ENCODE measurements at places on chromosomes 12 and 14. TPM values are rescaled to one million over a fixed set of nuclear protein-coding genes. Genes with fewer than 3 reads are reported as not detected.

DNA sequence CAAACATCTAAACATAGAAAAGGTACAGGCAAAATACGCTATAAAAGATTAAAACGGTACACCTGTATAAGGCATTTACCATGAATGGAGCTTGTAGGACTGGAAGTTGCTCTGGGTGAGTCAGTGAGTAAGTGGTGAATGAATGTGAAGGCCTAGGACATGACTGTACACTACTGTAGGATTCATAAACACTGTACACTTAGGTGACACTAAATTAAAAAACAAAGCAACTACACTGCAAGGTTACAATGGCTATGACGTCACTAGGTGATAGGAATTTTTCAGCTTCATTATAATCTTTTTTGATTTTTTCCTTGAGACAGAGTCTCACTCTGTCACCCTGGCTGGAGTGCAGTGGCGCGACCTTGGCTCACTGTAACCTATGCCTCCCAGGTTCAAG is 269.2 kb downstream of the KSR2 start:
- no peaks in the 10 kb centered on the region for H3K27me3 ChIP-seq
- H3K27ac ChIP-seq = no peak overlapping the region
- no peak overlapping the region for H3K4me3 ChIP-seq
- no peak for DNase-seq
- no peaks in the 10 kb centered on the region for H3K4me1 ChIP-seq
- no peaks in the 10 kb centered on the region for H3K36me3 ChIP-seq

GRCh38 chr12:115683240-115683780 is 594.2 kb downstream of the MED13L start:
- H3K4me1 ChIP-seq = no peaks in the 10 kb centered on the region
- H3K27me3 ChIP-seq = no peaks in the 10 kb centered on the region

DNA sequence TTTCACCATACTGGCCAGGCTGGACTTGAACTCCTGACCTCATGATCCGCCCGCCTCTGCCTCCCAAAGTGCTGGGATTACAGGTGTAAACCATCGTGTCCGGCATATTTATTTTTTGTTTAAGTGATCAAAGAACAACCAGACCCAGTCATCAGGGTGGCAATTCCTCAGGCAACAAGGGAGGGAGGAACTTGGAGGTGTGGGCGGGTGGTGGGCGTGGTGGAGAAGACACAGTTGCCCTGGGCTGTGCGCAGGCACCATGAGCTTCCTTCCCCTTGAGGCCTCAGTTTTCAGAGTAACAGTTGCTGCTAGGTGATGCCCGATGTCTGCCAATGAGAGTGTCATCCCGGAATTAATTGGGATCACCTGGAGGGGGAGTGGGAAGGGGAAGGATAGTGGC is 191.7 kb downstream of the ALG10 start:
- H3K27me3 ChIP-seq = no peaks in the 10 kb centered on the region
- no peaks in the 10 kb centered on the region for H3K4me1 ChIP-seq
- DNase-seq = no peak
- H3K4me3 ChIP-seq = no peak overlapping the region
- no peak overlapping the region for H3K27ac ChIP-seq

DNA sequence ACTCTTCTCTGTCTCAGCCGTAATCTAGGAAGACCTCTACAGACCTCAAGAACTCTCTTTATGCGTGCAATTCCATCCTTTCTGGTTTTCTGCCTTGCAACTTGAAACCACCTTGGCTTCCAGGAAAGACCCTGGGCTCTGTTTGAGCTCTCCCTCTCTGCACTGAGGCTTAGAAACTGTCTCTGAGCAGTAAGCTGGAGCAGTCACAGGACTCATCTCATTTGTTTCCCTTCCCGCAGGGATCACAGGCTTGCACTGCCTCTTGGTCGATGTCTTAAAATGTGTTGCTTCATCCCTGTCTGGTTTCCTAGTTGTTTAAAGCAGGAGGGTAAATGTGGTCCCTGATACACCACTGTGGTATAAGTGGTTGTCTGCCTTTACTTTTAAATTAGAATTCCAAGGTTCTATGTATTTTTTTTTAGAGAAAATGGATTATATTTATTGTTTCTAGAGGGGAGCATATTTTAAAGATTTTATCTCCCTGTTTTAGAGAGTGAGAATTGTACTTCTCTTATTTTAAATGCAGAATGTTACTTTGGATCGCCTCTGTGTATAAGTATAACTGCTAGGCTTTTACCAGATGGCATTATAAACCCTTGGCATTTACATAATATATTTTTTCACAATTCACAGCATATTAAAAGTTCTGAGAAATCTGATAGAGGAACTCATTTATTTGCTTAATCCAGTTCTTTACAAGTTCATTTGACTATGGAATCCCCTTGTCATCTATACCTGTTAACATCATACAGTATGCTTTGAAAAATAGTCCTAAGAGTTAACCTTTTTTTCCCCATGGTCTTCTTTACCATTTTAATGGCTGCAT is 26.4 kb downstream of the EID3 start:
- no peak for DNase-seq
- H3K27me3 ChIP-seq = no peaks in the 10 kb centered on the region
- no peak overlapping the region for H3K4me3 ChIP-seq
- peaks cover 10% of the 10 kb centered on the region for H3K36me3 ChIP-seq
- no peak overlapping the region for H3K27ac ChIP-seq

DNA sequence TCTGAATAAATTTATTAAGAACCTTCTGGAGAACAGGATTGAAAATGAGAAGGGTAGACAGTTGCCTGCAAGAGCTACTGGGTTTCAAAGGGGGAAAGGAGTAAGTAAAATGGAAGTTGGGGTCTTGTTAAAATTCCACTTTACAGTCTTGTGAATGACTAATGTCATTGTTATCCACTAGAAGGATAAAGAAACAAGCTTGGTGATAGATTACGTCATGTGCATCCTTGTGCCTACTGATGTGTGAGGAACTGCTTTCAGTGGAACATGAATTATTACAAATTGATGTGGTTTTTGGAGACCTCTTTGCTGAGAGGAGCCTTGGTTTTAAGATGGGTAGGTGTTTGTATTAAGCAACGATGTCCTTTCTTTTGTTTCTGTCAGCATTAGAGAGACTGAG is 272.5 kb upstream of the PRICKLE1 start:
- no peak overlapping the region for H3K27ac ChIP-seq
- no peaks in the 10 kb centered on the region for H3K36me3 ChIP-seq
- H3K4me3 ChIP-seq = no peak overlapping the region
- no peak for DNase-seq

DNA sequence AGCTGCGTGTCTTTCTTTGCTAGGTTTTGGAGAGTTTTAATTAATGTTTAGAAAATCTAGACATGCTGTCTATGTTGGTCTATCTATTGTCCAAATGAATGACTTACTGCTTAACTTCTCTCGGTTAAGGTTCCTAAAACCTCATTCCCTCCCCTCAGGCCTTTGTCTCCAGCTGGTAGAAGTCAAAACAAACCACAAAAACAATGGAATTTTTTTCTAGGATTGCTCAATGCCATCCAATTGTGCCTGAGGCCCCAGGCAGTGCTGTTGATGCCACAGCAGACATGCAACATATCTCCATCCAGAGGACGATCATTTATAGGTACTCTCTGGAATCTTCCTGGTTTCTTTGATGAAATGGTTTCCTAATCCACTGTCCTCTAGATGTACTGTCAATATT is 448.2 kb upstream of the TBX3 start:
- no peaks in the 10 kb centered on the region for H3K36me3 ChIP-seq
- no peak overlapping the region for H3K27ac ChIP-seq
- DNase-seq = no peak
- no peak overlapping the region for H3K4me3 ChIP-seq
- H3K27me3 ChIP-seq = no peaks in the 10 kb centered on the region
- no peaks in the 10 kb centered on the region for H3K4me1 ChIP-seq

DNA sequence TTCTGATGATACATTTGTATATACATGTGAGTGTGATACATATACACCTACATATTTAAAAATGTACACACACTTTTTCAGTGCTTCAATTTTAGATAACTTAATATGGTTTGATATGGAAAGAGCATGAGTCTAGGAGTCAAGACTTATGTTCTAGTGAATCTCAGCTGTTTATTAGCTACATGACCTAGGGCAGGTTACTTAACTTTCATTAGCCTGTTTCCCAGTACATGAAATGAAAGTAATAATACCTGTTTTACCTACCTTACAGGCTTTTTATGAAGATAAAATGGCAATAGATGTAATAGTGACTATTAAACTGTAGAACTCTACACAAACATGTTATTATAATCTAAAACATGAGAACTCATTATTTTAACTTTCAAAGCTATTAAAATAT is 39.5 kb downstream of the KIF21A start:
- H3K27ac ChIP-seq = no peak overlapping the region
- no peak overlapping the region for H3K4me3 ChIP-seq
- H3K36me3 ChIP-seq = no peaks in the 10 kb centered on the region
- H3K4me1 ChIP-seq = peaks cover 6% of the 10 kb centered on the region
- H3K27me3 ChIP-seq = no peaks in the 10 kb centered on the region

- H3K4me1 ChIP-seq = peaks cover 23% of the 10 kb centered on the region
- H3K27ac ChIP-seq = no peak overlapping the region
Observed at GRCh38 chr12:560691-561390, 101.1 kb downstream of the B4GALNT3 start.

- no peaks in the 10 kb centered on the region for H3K27me3 ChIP-seq
- H3K36me3 ChIP-seq = no peaks in the 10 kb centered on the region
- H3K4me1 ChIP-seq = no peaks in the 10 kb centered on the region
- no peak overlapping the region for H3K4me3 ChIP-seq
- no peak overlapping the region for H3K27ac ChIP-seq
Observed at GRCh38 chr14:72081137-72081536, 148.9 kb downstream of the RGS6 start.

GRCh38 chr14:103448097-103448496 is 62.9 kb downstream of the MARK3 start:
- H3K4me1 ChIP-seq = peaks cover 2% of the 10 kb centered on the region
- no peaks in the 10 kb centered on the region for H3K27me3 ChIP-seq
- no peak for DNase-seq
- H3K27ac ChIP-seq = no peak overlapping the region

- no peak overlapping the region for H3K27ac ChIP-seq
- no peak overlapping the region for H3K4me3 ChIP-seq
- H3K27me3 ChIP-seq = no peaks in the 10 kb centered on the region
- no peaks in the 10 kb centered on the region for H3K4me1 ChIP-seq
- H3K36me3 ChIP-seq = no peaks in the 10 kb centered on the region
- DNase-seq = no peak
Observed at GRCh38 chr12:119222222-119222951, 43.7 kb downstream of the HSPB8 start.

GRCh38 chr12:72230589-72230988 is 41.6 kb upstream of the TRHDE start:
- H3K4me3 ChIP-seq = no peak overlapping the region
- H3K36me3 ChIP-seq = no peaks in the 10 kb centered on the region
- H3K4me1 ChIP-seq = no peaks in the 10 kb centered on the region
- H3K27me3 ChIP-seq = no peaks in the 10 kb centered on the region
- no peak for DNase-seq

- no peaks in the 10 kb centered on the region for H3K36me3 ChIP-seq
- no peaks in the 10 kb centered on the region for H3K4me1 ChIP-seq
- H3K4me3 ChIP-seq = no peak overlapping the region
- H3K27me3 ChIP-seq = no peaks in the 10 kb centered on the region
- no peak for DNase-seq
Observed at GRCh38 chr12:89059721-89060541, 292.4 kb downstream of the DUSP6 start.

DNA sequence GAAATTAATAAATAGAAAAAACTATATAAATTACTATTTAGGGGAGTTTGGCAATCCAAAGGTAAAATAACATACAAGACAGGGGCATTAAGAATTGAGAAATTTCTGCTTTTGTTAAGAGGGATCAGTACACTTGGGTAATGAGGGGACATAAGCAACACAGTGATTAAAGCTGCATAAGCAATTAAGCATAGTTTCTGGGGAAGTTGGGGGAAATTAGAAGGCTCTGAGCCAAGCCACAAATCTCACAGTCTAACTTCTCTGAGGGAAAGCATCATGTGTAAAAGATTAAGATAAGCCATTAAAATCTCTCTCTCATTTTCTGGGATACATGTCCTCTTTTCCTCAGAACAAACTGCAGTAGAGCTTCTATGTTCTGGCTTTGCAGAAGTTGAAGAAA is 533.9 kb upstream of the LRFN5 start:
- no peaks in the 10 kb centered on the region for H3K27me3 ChIP-seq
- no peaks in the 10 kb centered on the region for H3K36me3 ChIP-seq
- no peak for DNase-seq

The CRACR2A gene
- total RNA-seq = 18.0 TPM

The TAS2R46 gene
- total RNA-seq = 1.3 TPM

The CCDC38 gene
- total RNA-seq = 0.08 TPM

The APAF1 gene
- 18.0 TPM for total RNA-seq

Data from GM12878 (cell line).